Activated CD8-positive, alpha-beta memory T cell treated with anti-CD3 and anti-CD28 coated beads for 48 hours (primary cell): ENCODE measurements at places on chromosomes 4 and X.

DNA sequence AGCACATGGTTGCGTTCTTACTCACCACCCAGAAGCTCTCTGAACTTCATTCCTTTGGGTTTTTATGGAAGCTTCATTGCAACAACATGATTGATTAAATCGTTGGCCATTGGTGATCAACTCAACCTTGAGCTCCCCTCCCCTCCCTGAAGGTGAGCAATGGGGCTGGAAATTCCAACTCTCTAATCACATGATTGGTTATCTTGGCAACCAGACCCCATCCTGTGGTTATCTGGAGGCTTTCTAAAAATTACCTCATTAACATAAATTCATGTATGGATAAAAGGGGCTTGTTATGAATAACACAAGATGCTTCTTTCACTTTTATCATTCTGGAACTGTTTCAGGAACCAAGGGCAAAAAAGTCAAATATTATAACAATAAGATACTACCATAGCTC is 34.6 kb upstream of the NMU start:
- no peak for DNase-seq

- no peak for DNase-seq
These were observed 63.9 kb downstream of the WFS1 start for GRCh38 chr4:6333301-6334202.

GRCh38 chr4:173332963-173333657 is 1.0 kb downstream of the HMGB2 start:
- no peak for DNase-seq

DNA sequence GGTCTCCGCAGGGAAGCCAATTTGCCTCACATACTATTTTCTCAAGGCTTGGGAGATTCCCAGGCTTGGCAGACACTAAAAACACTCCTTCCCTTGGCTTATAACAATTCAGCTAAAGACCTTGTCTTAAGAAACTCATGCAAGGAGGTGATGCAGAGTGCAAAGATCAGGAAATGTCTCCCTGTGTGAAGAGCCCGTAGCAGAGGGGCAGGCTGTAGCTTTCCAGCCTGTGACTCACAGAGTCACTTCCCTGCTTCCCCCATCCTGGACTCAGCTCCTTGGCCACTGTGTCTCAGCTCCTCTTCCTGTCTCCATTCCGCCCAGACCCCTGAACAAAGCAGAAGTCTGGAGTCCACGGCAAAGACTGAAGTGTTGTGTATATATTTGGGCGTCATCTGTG is 56.1 kb downstream of the KDR start:
- DNase-seq = no peak

GRCh38 chr4:13174001-13174400 is 310.1 kb downstream of the RAB28 start:
- DNase-seq = no peak

DNA sequence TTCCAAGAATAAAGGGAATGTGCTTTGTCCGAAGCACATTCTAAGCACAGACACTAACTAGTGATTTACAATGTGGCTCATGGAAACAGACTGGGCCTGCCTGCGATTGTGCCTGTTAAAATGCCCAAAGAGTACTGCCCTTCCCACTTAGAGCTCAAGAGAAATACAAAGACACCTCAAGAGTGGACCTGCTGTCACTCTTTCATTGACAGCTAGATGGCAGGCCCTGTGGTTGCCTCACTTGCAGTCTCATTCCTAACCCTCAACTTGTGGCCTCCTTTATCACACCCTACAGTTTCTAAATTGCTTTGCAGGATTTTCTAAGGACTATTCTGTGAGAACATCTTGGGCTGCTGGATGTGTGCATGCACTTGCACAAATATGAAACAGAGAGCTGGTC is 331.0 kb upstream of the EMCN start:
- DNase-seq = no peak

- no peak for DNase-seq
These were observed 655.2 kb downstream of the RAPGEF2 start for GRCh38 chr4:159758061-159758460.

DNA sequence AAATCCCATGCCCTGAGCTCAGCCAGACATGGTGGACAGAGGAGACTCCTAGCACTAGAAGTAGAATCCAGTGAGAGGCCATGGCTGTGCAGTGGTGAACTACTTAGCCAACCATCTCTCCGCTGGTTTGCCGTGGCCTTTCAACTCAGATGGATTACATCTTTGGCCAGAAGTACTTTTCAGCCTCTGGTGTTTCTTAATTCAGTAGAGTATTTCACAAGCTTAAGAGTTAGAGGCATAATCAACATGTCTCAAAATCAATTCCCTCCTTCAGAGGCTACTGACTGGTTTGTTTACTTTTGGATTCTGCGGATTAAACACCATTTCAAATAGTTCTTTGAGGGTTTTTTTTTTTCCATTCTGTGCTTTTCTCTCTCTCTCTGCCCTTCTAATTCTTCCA is 91.1 kb upstream of the PGRMC2 start:
- DNase-seq = no peak

DNA sequence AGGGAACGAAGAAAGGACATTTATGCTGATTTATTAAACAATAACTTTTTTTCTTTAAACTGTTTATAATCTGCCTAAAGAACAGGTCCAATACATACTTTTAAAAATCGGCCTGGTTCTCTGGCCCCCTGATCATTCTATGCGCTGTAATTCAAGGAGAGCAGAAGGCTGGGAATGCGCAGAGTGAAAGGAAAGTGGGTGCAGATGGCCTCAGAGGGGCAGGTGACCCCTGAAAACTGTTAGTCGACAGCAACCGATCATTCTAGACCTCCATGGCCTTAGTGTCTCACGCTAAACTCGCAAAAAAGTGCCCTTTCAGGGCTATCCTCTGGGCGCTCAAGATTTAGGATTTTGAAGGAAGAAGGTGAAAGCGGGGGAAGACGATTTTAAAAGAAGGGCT is 2.2 kb downstream of the PDE5A start:
- DNase-seq = no peak
